ENCODE measurements at places on chromosomes 11 and 22.

GRCh38 chr11:86595451-86595850 lies 77.0 kb downstream of the ME3 start:
- no peak for DNase-seq

GRCh38 chr22:24436553-24436952 lies 9.2 kb downstream of the ADORA2A start:
- DNase-seq = no peak

GRCh38 chr11:40924915-40925314 lies 534.5 kb downstream of the LRRC4C start:
- no peak for DNase-seq

GRCh38 chr11:72736452-72737069 lies 15.6 kb downstream of the ARAP1 start:
- DNase-seq = no peak

- no peak for DNase-seq
Observed at GRCh38 chr11:123314972-123315371, 115.1 kb upstream of the GRAMD1B start.

DNA sequence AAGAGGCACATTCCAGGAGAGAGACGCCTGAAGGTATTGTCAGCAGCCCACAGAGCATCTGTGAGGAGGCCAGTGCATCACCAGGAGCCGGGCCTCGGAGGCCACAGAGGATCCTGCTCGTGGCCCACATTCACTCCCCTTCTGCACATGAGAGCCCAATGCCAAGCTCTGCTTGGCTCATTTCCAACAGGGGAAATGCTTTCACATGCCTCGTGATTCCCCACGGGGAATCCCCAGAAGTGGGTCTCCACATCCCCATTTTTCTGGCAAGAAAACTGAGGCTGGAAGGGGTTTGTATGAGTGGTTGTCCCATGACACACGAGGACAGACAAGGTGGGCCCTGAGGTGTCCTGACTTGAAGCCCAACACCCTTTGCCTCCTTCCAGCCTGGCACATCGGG lies 34.4 kb downstream of the TP53I11 start:
- DNase-seq = no peak

DNA sequence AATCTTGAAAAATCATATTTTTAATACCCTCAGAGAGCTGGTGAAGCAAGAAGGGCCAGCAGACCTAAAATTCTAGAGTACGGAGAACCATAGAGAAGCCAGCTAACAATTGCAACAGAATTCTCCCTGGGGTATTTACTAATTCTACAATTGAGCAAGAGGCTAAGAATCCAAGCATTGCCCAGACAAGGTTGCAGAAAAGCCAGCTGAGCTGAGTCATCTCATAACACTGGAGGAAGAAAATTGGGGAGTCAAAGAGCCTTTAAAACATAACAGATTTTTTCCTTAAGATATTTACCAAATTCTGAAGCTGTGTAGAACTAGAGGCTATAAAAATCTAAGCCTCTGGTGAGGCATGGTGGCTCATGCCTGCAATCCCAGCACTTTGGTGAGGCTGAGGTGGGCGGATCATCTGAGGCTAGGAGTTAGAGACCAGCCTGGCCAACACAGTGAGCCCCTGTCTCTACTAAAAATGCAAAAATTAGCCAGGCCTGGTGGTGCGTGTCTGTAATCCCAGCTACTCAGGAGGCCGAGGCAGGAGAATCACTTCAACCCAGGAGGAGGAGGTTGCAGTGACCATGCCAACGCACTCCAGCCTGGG lies 13.6 kb upstream of the TMEM216 start:
- DNase-seq = no peak
